ENCODE measurements at places on chromosomes 4 and X.

- DNase-seq, result no peak
Measured at GRCh38 chr4:117063961-117064696, 21.2 kb downstream of the TRAM1L1 start.

DNA sequence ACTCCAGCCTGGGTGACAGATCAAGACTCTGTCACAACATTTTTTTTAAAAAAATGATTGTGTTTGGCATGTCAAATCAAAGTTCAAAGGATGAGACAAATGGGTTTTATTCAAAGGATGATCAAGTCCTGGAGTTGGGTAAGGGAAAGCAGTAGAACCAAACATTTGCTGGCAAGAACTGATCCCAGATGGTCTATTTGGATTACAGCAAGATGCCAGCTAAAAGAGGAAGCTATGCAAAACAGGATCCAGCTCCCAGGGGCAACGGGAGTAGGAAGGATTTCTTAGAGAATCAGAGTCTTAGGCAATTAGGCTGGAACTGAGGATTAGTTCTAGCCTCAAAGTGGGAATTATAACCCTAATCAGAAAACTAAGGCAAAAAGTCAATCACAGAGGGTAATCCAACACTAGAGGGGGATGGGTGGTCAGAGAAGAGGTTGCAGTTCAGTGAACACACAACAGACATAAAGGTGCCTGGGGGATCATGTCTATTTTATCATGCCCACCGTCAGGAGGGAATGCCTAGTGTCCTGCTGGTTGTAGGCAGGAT lies 133.0 kb upstream of the PLS3 start:
- DNase-seq, result no peak

- DNase-seq, result no peak
Measured at GRCh38 chr4:57070461-57070860, 39.7 kb downstream of the IGFBP7 start.

DNA sequence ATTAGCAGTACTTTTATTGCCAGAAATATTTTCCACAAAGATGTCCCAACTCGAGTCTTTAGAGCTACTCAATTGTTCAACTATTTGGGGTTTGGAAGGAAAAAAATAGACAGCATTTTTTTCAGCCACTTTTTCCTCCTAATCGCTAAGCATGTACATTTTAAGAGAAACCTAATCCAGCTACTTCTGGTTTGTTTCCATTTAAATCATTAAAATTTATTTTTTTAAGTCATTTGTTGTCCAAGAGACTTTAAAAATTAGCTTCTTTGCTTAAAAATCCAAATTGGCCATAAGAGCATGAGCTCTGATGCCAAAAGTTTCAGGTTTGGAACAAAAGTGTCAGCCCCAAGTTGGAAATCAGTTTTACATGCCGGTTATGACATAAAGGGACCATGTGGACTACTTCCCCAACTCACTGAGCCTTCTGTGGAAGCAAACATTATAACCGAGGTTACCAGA lies 186.3 kb upstream of the INTU start:
- DNase-seq, result no peak

DNA sequence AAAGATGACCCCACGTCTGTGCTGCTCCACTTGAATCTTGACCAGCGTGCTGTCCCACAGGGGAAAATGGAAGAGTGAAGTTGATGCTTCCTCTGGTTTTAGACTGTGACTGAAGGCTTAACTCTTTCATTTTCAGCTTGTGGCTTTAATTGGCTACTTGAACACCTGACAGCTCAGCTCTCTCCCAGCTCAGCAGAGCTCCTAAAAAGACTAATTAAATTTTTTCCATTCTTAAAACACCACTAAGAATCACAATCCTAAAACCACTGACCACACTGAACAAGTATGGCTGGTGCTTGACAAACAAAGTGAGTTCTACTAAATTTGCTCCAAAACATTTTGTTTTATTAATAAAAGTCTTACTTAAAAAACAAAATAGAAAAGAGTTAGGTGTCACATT lies 71.7 kb downstream of the SRPX start:
- DNase-seq, result no peak

DNA sequence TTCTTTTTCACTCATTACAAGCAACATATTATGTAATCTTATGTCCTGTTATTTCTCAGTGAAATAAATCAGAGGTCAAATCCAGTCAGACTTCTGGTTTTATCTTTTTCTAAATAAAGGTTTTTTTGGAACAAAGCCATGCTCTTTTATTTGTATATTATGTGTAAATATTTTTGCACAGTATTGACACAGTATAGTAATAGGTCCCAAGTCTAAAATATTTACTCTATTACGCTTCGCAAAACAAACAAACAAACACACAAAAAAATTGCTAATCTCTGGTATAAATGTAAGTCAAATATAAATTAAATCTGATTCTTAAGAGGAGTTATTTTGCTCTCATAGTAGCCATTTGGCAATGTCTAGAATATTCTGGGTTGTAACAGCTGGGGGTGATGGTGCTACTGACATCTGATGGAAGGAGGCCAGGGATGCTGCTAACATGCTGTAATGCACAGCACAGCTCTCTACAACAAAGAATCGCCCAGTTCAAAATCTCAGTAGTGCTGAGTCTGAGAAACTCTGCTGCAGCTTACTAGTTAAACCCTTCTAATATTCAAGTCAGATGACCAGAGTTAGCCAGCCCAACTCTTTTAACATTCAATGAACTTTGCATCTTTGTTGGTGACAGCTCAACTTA lies 602.1 kb downstream of the RAB28 start:
- DNase-seq, result no peak

GRCh38 chrX:69291116-69291515 lies 125.9 kb upstream of the PJA1 start:
- DNase-seq, result no peak

DNA sequence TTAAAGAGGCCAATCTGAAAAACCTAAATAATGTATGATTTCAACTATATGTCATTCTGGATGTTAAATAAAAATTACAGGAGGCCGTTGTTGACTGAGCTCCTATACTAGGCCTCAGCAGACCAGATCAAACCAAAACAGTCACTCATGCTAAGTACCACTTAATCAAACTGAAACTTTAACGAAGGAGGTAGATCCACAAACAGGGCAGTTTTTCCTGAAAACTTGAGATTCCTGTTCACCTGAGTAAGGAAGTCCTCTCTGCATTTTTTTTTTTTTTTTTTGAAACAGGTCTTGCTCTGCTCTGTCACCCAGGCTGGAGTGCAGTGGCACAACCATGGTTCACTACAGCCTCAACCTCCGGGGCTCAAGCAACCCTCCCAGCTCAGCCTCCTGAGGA lies 27.7 kb downstream of the MANBA start:
- DNase-seq, result no peak
